Aortic smooth muscle cell (primary cell): ENCODE measurements at places on chromosomes 5 and 9. TPM values are rescaled to one million over a fixed set of nuclear protein-coding genes. Genes with fewer than 3 reads are reported as not detected.

Gene TMEM141
- 66.0 and 77.2 TPM in 2 replicates for total RNA-seq

Gene MXD3
- total RNA-seq = 10.4 and 14.7 TPM in 2 replicates

Gene CCNG1
- 142 and 172 TPM in 2 replicates for total RNA-seq

Gene ABLIM3
- 14.9 and 16.7 TPM in 2 replicates for total RNA-seq

Gene INSL6
- not detected in 2 replicates for total RNA-seq

Gene NKD2
- total RNA-seq = 0.13 and 3.7 TPM in 2 replicates

Gene ENTREP1
- 0.13 and 0.25 TPM in 2 replicates for total RNA-seq

Gene SLIT3
- total RNA-seq = 19.6 and 42.5 TPM in 2 replicates

Gene ALAD
- total RNA-seq = 25.7 and 27.1 TPM in 2 replicates

Gene C9orf50
- 0.13 and 0.19 TPM in 2 replicates for total RNA-seq

Gene GLDC
- 3.3 and 5.5 TPM in 2 replicates for total RNA-seq

Gene LURAP1L
- total RNA-seq = 12.2 and 17.2 TPM in 2 replicates

Gene DCAF10
- 15.5 and 21.7 TPM in 2 replicates for total RNA-seq

Gene WDR31
- 2.1 and 2.9 TPM in 2 replicates for total RNA-seq

Gene ZNF879
- total RNA-seq = 4.6 and 5.0 TPM in 2 replicates

Gene SAXO1
- total RNA-seq = under 0.01 TPM in 2 replicates

Gene PTGR1
- total RNA-seq = 62.7 and 76.2 TPM in 2 replicates

Gene UBE2QL1
- total RNA-seq = 0.06 and 0.13 TPM in 2 replicates
